ENCODE measurements at places on chromosomes 13 and 19.
A peak's percentile ranks its signal among the peaks of the same experiment; 100 is the strongest.

- no peak for DNase-seq
These were observed 85.8 kb downstream of the ATP8A2 start for GRCh38 chr13:25457566-25457965.

GRCh38 chr13:107742544-107742943 lies 472.8 kb downstream of the LIG4 start:
- no peak for DNase-seq

DNA sequence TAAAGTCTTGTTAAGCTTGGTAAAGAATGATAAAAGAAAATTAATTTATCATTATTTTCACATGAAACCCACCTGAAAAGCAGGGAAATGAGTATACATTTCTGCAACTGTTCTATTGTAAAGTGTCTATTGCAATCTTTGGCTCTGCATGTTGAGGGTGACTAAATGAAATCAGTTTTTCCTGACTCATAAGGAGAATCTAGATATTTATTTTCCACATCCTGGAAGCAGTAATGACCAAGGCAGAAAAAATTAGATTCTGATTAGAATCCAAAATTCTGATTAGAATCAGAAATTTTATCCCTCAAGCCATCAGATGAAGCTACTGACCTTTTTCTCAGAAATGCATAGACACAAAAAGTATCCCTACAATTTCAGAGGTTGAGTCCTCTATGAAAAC lies 178.4 kb downstream of the MYO16 start:
- DNase-seq: no peak

GRCh38 chr13:110916301-110917142 lies 1.7 kb upstream of the ANKRD10 start:
- DNase-seq: no peak

- DNase-seq: no peak
These were observed 112.3 kb downstream of the AKAP11 start for GRCh38 chr13:42384265-42384664.

DNA sequence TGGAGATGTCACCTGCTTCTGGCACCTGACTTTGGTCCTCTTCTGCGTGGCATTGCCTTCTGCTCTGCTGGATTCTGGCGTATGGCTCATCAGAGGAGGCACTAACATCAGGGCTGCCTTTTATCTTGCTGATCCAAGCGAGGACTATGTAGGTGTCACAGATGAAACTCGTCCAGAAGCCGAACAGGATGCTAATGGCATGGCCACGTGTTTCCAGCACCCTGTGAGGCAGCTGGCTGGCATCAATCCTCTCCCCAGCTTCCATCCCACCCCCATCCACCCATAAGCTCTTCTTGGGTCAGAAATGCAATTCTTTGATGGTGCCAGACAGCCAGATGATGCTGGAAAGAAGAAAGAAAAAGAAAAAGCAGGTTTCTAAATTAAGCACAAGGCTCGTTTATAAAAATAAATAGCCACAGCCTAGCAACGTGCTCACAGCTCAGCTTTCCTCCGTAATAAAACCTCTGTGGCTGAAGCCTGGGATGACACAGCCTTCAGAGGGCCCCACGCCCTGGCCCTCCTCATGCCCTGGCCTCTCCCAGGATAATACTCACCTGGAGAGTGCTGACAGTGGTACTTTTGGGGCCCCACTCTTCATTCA lies 212.9 kb upstream of the SERP2 start:
- DNase-seq: peak; percentile 42

DNA sequence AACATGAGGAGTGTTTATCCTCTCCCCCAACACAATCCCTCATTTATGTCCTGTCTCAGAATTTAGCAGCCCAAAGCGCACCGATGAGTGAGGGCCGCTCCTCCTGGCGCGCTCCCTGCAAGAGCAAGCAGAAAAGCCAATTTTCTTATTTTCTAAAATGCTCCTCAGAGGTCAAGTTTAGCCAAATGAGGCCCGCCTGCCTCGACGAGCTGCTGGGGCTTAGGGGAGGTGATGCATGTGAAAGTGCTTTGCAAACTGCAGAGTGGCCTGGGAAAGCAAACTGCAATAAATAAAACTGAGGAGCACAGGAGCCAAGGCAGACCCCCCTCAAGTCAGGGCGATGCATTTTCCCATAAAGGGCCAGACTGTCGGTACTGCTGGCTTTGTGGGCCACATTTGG lies 29.0 kb downstream of the CAPS start:
- DNase-seq: peak; percentile 76

- DNase-seq: no peak
These were observed 31.5 kb upstream of the MYO16 start for GRCh38 chr13:108597943-108598342.

DNA sequence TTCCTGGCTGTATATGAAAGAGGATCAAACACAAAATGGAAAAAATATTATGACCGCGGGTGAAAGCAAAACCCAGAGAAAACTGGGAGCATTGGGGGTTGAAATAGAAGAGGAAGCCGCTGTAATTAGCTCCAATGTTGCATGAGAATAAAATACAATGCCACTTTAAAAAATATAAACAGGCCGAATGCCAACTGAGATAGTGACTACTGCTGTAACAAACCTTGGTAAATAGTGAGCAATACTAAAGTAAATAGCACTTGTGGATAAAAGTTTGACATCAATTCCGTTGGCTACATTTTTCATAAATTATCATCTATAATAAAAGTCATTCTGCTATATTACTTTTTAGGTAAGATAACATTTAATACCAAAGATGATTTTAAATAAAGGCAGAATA lies 395.8 kb upstream of the MIR17HG start:
- no peak for DNase-seq

DNA sequence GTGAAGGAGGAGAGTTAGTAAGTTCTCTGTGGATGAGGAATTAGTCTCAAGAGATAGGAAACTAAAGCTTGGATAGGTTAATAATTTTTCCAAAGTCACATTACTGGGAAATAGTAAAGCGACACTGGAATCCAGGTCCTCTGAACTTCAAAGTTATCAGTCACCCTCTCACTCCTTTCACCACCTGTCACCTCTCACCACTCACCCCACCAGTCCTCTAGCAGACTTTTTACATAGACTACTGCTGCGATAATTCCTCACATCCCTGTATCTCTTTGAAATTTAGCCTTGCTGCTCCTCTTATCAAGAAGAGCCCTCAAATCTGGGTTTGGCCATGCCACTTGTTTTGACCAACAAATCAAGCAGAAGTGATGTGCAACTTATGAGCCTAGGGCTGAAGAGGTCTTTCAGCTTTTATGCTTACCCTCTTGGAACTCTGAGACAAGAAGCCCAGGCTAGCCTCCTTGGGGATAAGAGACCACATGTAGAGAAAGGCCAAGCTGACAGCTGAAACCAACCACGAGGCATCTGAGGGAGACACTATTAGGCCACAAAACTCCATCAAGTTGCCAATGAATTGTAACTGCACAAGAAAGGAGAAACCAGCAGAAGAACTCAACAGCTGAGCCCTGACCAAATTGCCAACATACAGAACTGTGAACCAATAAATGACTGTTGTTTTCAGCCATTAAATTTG lies 41.2 kb downstream of the STARD13 start:
- no peak for DNase-seq

GRCh38 chr13:113616281-113616906 lies 31.8 kb downstream of the TFDP1 start:
- DNase-seq: no peak

GRCh38 chr13:34886121-34886875 lies 55.8 kb upstream of the NBEA start:
- no peak for DNase-seq

GRCh38 chr19:8631425-8631819 lies 989 bp downstream of the NFILZ start:
- no peak for DNase-seq

- DNase-seq: no peak
These were observed 19.4 kb downstream of the CEACAM21 start for GRCh38 chr19:41595258-41595889.

- no peak for DNase-seq
These were observed 3.4 kb upstream of the IRF2BP1 start for GRCh38 chr19:45889210-45889885.

DNA sequence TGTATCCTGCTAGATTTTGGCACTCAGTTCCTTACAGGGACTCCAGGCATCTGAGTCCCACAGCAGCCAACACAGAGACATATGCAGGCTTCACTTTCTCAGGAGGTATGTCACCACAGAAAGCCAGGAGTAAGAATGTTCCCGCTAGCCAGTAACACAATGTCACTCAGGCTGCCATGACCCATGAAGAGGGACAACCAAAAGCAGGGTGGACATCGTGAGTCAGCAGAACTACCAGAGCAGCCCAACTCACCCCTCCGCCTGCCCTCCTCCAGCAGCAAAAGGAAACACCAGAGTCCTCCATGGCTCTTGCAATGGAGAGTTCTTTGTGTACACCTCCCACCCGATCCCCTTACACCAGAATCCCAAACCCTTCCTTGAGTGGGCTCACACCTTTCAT lies 95.4 kb downstream of the CRYL1 start:
- no peak for DNase-seq

DNA sequence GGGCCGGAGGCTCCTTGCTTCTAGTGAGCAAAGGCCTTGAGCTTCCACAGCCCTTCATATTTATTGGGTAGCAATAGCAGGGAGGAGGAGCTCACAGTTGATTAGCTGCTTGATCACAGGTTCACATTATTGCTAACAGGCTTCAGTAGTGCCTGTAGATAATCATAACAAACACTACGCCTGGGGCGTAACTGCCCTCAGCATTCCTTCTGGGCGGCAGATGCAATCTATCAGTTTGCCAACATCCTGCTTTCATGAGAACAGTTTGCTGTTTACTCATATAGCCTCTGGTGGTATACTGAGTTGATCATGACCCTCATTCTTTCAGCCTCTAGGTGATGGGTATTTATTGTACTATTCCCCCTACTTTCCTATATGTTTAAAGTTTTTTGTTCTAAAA lies 149.4 kb downstream of the B3GLCT start:
- no peak for DNase-seq

GRCh38 chr13:112908342-112908741 lies 60.7 kb upstream of the MCF2L start:
- no peak for DNase-seq

- DNase-seq: no peak
These were observed 10.6 kb downstream of the PPP6R1 start for GRCh38 chr19:55248166-55248675.

GRCh38 chr13:42001580-42001979 lies 40.7 kb upstream of the VWA8 start:
- DNase-seq: no peak

DNA sequence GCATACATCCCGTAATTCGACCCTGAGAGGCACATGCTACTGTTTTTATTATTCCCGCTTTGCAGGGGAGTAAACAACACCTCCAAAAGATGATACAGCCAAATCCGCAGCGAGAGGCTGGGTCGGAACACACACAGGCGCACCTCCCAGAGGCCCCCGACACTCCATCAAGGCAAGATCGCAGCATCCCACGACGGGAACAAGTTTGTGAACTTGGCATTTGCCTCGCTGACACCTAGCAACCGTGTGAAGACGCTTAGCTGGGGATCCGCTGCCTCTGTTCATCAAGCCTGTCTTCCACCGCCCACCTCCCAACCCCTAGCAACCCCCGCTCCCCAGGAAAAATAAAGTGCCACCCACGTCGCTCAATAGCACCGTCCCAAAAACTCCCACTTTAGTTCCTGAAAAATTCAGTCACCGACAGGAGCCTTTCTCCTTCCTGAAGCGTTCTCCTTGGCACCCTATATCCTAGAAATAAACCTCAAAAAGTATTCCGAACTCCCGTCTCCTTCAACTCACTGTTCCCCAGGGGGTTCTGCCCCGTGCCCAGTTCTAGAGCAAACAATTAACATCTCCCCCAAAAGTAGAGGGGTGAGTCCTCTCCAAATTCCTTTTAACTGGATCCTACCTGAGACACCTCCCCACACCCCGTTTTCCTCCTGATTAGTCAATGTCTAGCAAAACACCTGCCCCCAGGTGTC lies 1.7 kb downstream of the GNG7 start:
- DNase-seq: no peak

DNA sequence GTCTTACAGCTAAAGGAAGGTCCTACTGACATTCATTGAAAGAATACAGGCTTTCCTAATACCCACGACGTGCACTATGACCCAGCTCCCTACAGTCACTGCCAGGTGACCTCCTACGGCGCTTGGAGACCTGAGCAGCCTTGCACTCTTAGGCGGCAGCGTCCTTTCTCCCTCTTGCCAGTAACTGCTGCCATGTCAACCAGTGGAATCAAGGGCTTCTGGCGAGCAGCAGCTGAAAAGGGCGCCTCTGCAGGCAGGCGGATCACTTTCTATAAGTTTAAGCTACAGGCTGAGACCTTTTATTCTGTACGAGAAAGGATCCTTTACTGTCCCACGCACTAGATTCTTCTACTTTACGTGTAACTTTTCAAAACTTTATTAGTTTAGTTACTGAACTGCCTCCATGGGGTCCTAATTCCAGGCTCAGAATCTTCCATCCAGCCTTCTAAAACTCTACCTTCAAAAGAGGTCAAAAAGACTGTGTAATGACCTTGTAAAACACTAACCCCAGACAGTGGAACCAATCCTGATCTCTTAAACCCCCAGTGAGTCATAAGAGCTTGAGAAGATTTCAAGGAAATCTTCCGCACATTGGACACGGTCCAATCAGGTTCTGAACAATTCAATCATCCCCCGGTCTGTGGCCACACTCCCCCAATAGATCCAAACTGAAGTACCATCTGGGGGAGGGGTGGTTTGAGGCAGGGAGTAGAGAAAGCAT lies 1.9 kb downstream of the KCTD12 start:
- peak; percentile 76 for DNase-seq

GRCh38 chr13:41502673-41503072 lies 45.3 kb downstream of the RGCC start:
- DNase-seq: no peak

DNA sequence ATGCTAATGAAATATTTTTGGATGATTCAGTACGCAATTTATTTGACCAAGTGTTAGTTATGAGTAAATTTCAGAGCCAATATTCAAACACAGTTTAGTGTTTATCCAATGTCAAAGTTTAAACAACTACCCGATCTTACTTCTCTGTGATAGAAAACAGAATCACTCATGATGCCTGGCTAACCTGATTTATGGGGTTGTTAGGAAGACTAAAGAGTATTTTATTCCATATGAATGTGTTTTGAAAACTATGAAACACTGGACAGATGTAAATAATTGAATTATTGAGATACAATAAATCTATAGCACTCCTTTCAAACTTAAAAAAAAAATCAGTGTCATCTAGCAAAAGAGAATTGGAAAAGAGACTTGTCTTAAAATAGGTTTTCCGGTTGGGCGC lies 1181.8 kb downstream of the EFNB2 start:
- no peak for DNase-seq
